GM13977 (cell line): ENCODE measurements at places on chromosomes 16 and 17.

DNA sequence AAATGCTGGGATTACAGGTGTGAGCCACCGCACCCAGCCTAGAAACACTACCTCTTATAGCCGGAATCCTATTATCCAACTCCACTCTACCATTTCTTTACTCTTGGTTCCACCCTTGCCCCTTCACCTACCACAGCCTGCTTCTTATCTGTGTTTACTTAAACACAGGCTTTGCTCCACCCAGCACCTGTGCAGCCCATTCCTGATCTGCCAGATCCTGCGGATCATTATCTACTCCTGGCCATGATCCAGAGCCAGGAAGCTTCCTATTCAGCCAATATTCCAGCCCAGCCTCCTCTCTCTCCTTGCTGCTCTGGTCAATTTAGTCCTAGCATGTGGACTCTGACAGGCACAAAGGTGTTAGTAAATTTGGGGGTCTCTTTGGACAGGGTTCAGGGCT is 98.8 kb upstream of the MED13 start:
- DNase-seq, result no peak

- DNase-seq, result no peak
Observed at GRCh38 chr17:50102164-50102991, 7.2 kb downstream of the PDK2 start.

- DNase-seq, result no peak
Observed at GRCh38 chr16:4696905-4697847, 3.8 kb downstream of the NUDT16L1 start.

- peak; percentile 78 for DNase-seq
Observed at GRCh38 chr17:57455063-57455914, 199.0 kb downstream of the MSI2 start.

GRCh38 chr17:6639586-6640535 is 650 bp downstream of the KIAA0753 start:
- DNase-seq, result peak; percentile 33

DNA sequence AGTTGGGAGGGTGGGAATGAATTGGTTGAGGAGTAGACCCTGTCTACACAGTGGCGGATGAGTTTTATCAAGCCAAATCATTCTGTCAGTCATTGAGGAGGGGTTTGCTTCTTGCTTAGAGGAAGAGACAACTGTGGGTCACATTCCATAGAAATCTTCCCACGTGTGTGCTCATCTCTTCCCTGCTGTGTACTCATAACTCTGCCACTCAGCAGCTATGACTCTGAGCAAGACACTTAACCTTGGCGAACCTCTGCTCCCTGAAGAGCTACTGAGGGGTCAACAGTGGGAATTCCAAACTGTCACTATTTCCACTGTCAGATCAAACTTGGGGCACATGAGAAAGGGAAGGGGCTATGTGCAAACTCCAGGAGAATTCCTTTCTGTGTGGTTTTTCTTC is 72.6 kb upstream of the COX10 start:
- no peak for DNase-seq

DNA sequence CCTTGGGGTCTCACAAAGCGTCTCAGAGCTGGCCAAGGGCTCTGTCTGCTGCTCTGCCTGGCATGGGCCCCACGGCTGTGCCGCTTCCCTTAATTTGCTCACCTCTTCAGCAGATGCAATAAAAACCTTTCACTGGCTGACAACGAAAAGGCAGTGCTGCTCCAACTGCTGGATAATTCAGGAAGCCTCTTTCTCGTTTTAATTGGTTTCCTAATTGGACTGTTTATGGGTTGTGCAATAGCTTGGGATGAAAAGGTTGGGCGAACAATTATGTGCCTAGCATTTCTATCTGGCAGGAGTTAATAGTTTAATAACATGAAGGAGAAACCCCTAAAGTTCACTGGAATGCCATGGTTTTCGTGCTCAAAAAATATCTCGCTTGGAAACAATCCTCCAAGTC is 234.1 kb upstream of the IRX5 start:
- no peak for DNase-seq

DNA sequence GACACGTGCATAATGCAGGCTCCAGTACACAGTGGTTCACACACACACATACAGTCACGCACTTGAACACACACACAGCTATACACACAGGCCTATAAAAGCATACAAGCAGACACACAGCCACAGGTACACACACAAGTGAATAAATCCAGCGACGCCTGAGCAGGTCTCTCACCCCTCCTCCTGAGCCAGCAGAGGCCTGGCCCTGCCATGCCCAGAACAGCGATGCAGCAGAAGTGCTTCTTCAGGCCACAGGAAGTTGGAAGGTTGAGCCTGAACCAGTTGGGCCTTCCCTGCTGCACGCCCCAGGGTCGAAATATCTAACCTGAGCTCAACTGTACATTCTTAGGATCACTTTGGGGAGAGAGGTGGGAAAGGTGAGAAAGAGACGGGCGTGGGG is 7.3 kb upstream of the CD79B start:
- no peak for DNase-seq

DNA sequence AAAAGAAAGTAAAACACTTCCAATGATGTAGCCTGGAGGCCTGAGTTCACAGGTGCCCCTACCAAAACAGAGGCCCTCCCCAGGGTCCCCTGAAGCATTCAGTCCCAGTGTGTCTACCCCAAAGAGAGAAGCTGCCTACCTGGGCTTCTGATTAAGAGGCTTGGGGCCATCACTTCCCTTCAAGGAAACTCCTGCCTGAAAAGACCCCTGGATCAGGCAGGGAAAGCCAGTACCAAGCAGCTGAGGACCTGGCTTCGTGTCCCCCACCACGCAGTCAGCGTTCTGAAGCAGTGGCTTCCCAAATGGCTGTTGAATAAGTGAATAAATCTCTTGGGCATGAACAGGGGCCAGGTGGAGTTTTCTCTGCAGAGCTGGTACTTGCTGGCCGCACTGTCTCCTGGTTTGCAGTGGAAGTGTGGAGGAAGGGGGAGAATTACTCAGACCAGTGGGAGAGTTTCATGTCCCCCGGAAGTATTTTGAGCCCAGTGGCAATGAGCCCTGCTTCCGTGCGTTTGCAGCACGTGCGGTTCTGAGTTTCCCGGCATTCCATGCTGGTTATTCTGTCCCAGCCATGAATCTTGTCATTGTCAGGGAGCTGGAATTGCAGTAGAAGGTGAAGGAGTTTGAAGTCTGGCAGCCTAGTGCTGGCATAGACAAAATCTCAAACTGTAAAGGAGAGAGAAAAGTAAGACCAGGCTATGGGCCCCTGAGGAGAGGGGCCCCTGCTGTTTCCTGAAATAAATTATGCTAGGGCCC is 27.0 kb downstream of the RMI2 start:
- DNase-seq, result no peak

GRCh38 chr17:64615028-64615677 is 47.0 kb downstream of the SMURF2 start:
- no peak for DNase-seq

DNA sequence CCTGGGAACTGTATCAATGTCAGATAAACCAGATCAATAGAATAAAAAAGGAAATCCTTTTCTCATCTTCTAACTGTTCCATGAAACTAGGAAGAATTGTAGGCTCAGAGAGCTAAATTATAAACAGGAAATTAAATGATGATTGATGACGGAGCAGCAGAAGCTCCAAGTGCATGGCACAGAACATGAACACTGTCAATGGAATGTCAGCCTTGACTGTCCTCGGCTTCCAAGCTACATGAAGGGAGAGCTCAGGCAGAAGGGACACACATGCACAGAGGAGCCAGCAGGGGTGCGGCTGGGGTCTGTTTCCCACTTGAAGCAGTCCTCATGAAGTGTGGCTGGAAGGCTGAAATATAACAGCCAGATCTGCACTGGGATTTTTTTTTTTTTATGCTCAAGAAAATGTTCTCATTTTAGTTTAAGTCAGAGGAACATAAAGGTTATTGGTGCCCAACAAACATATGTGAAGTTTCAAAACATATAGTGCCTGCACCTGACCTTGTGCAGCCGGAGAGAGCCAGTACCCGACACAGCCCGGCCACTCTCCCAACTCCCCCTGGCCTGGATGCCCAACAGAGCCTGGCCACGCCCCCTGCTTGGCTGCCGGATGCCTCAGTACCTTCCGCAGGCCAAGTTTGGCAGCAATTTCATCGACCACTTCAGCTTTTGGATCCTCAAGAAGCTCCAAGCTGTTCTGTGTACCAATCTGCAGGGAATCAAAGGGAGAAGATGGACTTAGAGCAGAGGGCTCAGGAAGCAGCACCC is 37.0 kb downstream of the NPLOC4 start:
- no peak for DNase-seq

GRCh38 chr16:22317001-22317530 is 19.9 kb downstream of the POLR3E start:
- no peak for DNase-seq

- DNase-seq, result no peak
Observed at GRCh38 chr17:66625311-66625767, 209.6 kb upstream of the CACNG5 start.

- no peak for DNase-seq
Observed at GRCh38 chr17:3693829-3694231, 2.1 kb downstream of the P2RX5 start.

- no peak for DNase-seq
Observed at GRCh38 chr16:528111-529011, 849 bp downstream of the CAPN15 start.

DNA sequence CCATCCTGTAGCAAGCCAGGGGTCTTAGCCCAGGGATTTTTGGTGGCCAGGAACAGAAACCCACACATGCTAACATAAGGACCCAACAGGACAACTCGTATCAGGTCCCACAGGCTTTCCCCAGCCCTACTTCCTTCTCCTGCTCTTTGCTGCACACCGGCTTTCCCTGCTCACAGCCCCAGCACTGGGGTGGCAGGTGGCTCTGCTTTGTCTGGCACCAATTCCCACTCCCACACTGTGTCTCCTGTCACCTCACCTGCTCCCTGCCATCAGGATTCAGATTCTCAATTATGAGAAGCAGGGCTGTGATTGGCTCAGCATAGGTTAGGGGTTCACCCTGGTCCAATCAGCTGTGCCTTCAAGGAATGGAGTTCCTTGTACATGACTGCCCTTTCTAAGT is 94.1 kb downstream of the TMEM132E start:
- DNase-seq, result no peak

GRCh38 chr16:89017543-89018281 is 40.7 kb upstream of the CBFA2T3 start:
- DNase-seq, result no peak

GRCh38 chr17:58595194-58595792 is 80.9 kb upstream of the MTMR4 start:
- no peak for DNase-seq

GRCh38 chr16:86930001-86930400 is 351.7 kb downstream of the FOXL1 start:
- no peak for DNase-seq

DNA sequence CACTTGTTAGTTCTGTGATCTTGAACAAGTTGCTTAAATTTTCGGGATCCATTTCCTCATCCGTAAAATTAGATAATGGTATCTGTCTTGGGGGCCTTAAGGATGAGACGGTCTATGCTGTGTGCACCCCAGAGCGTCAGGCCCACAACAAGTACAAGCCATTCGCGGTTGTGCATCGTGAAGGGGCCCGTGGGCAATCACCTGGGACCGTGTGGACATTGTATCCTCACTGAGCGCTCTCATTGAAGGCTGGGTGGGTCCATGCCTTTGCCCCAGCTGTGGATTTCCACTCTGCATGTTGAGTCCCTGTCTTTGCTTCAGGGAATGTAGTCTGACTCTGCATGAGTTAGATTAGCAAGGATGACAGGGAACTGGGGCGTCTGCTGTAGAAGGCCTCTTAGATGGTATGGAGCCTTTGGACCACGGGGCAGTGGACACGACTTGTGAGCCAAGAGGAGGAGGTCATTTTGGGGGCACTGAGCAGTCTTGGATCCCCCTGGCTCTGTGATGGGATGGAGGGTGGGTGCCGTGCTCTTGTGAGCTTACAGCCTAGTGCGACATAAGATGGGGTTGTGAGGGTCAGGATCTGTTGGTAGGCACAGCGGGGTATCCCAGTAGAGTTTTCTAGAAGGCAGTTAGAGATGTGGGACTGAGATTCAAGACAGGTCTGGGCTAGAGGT is 89.5 kb downstream of the SNX29 start:
- DNase-seq, result no peak

GRCh38 chr16:69595127-69596036 is 29.6 kb downstream of the NFAT5 start:
- no peak for DNase-seq

- no peak for DNase-seq
Observed at GRCh38 chr16:57389087-57389468, 15.5 kb upstream of the CCL17 start.

GRCh38 chr16:89925596-89926079 is 2.5 kb downstream of the TUBB3 start:
- DNase-seq, result no peak

DNA sequence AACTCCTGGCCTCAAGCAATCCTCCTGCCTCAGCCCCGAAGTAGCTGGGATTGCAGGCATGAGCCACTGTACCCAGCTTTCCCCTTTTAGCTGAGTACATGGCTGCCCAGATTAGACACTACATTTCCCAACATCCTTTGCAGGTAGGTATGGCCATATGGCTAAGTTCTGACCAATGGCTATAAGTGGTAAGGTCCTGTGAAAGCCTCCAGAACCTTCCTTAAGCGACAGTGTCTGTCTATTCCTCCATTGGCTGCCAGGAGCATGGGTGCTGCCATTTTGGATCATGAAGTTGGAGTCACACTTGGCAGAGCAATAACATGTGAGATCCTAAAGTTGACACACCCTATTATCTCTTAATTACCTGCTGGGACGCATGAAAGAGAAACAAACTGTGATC is 24.4 kb upstream of the CRHR1 start:
- peak; percentile 38 for DNase-seq

DNA sequence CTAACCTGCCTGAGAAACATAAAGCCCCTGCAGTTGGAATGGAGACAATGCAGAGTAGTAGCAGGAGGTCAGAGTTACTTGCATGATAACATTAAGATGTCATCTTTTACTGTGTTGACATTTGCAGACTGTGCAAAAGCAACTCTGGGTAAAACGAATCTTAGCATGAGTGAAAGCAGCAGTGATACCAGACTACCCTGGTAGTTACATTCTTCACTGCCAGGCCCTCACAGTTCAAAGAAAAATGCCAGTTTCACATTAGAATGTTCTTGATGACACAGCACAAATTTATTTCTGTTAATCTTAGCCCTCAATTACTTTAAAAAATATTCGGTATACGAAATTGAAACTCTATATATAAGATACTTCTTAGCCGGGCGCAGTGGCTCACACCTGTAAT is 12.2 kb downstream of the MPHOSPH6 start:
- DNase-seq, result no peak

- no peak for DNase-seq
Observed at GRCh38 chr17:79849953-79850352, 10.7 kb upstream of the CBX4 start.

DNA sequence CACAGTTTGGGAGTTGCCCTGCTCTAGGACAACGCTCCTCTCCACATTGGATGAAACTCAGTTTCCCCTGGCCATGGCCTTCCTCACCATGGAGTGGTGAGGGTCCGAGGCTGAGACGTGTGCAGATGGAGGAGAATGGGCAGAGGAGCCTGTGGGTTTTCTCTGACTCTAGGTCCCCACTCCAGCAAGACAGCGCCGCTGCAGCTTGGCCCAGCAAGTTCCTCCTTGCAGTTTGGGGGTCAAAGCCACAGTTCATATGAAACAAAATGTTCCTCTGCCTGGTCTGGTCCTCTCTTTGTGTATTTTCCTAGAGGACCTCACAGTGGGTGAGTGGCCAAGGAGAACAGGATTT is 2.3 kb downstream of the C16orf54 start:
- no peak for DNase-seq
